ENCODE measurements at places on chromosomes 5 and 9.

DNA sequence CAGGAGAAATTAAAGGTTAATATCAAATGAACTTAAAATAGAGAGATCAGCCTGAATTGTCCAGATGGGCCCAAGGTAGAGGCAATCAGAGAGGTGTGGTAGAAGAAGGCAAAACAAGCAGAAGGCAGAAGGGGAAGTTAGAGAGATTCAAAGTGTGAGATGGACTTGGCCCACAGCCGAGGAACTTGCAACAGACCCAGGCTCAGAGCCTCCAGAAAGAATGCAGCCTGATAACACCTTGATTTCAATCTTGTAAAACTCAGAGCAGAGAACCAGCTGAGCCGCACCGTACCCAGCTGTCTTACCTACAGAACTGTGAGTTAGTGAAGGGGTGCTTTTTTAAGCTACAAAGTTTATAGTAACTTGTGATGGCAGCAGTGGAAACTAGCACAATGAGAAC, 190.9 kb downstream of the RFK start:
- no peak for DNase-seq

DNA sequence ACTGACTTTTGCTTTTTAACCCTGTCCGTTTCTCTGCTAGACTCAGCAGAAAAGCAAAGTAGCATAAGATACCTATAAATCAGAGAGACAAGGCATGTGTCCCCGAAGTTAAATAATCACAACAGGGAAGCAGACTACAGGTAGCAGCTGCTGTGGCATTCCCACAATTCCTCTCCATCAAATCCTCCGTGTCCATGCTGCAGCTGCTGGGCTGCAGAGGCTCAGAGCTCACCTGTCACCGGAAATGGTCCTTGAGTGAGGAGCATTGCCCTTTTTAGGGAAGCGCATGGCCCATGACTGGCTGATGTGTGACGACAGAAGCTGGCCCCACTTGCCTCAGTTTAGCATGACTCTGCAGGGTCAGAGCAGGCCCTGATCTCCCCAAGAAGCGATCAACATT, 125.0 kb downstream of the MSX2 start:
- no peak for DNase-seq

GRCh38 chr5:147803926-147804325, 21.4 kb upstream of the JAKMIP2 start:
- no peak for DNase-seq

DNA sequence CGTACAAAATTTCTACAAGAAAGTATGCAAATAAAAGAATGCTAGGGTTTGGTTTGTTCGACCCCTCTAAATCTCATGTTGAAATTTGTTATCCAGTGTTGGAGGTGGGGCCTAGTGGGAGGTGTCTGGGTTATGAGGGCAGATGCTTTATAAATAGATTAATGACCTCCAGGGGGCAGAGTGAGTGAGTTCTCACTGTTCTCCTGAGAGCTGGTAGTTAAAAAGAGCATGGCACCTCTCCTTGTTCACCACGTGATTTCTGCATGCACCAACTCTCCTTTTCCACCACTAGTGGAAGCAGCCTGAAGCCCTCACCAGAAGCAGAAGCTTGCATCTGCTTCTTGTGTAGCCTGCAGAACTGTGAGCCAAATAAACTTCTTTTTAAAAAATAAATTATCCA, 50.4 kb upstream of the FAM170A start:
- DNase-seq = no peak

DNA sequence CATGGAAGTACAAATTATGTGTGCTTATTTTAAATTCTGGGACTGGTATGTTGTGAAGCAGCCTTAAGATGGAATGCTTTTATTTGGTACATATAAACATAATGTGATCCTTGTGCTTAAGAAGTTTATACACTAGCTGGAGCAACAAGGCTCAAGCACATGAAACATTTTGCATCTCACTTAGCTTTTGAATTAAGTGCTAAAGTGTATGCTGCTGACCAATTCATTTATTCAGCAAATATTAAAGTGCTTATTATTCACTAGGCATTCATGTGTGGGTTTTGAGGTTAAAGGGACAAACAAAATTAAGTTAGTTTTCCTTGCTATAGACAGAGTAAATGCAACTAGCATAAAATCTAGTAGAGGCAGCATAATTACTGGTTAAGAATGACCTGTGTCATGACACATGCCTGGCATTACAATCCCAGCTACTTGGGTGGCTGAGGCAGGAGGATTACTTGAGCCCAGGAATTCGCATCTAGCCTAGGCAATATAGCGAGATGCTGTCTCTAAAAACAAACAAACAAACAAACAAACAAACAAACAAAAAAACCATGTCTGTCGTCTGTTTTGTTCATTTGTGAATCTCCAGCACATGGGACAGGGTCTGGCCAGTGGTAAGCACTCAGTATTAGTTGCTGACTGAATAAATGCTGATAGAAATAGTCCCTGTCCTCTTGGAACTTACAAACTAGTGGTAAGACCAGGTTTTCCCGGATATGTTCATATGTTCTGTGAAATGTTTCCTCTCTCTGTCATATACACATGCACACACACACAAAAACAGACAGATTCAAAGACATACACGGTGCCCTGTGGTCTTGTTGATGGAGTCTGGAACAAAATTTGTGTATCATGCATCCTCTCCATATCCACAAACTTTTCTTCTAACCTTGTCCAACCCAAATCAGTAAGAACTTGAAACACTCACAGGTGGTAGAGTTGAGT, 41.9 kb upstream of the TNFAIP8 start:
- DNase-seq = no peak

DNA sequence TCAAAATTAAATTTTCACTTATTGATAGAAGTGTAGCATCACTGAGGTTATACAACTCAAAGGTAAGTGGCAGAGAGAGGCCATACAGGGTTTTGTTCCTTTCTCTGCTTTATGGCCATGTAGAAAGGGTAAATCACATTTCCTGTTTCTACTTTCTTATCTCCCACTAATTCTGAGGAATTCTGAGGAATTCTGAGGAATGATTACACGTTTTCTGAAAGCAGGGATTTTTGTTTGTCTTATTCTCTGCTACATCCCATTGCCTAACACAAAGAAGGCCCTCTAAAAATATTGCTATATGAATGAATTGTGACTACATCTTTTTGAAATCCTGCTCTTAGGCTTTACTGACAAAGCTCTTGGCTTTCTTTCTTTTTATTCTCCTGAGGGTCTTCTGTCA, 516.9 kb upstream of the ZNF608 start:
- DNase-seq = no peak

GRCh38 chr5:129361441-129362025, 98.6 kb upstream of the ADAMTS19 start:
- DNase-seq = no peak
